ENCODE measurements at places on chromosomes 3 and 15. TPM values are rescaled to one million over a fixed set of nuclear protein-coding genes. Genes with fewer than 3 reads are reported as not detected.

DNA sequence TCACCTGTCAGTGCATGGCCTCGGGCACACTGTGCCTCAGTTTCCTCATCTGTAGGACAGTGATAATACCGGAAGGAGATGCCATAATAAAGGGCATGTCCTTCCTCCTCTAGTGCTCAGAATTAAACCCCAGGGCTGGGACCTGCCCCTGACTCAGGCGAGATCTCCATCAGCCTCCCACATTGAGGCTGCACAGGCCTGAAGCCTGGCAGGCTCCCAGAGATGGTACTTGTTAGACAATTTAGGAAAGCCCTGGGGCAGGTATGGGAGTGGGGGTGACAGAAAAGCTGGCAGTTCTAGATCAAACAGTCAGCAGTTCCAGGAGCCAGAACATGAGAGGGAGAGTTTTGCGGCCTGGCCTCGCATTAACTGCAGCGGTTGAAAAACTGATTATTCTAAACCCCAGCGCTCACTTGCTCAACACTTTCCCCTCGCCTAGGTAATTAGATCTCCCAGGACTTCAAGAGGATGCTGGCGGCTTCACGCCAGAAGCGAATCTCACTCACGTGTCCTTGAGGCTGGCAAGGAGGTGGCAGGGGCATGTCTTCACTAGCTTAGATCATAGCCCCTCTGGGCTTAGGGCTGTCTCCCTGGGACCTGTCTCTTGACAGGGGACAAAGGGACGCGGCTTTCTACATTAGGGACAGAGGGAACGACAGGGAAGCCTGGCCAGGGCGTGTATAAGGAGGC, 73.1 kb downstream of the ATP2B2 start:
- DNase-seq = no peak
- no peak overlapping the region for H3K4me3 ChIP-seq
- no peaks in the 10 kb centered on the region for H3K36me3 ChIP-seq

GRCh38 chr3:111963424-111963823, 15.4 kb upstream of the ABHD10 start:
- peaks cover 31% of the 10 kb centered on the region for H3K4me1 ChIP-seq
- no peak overlapping the region for H3K4me3 ChIP-seq
- H3K27me3 ChIP-seq = no peaks in the 10 kb centered on the region
- peaks cover 56% of the 10 kb centered on the region for H3K36me3 ChIP-seq
- H3K27ac ChIP-seq = peak overlapping the region; percentile 77

DNA sequence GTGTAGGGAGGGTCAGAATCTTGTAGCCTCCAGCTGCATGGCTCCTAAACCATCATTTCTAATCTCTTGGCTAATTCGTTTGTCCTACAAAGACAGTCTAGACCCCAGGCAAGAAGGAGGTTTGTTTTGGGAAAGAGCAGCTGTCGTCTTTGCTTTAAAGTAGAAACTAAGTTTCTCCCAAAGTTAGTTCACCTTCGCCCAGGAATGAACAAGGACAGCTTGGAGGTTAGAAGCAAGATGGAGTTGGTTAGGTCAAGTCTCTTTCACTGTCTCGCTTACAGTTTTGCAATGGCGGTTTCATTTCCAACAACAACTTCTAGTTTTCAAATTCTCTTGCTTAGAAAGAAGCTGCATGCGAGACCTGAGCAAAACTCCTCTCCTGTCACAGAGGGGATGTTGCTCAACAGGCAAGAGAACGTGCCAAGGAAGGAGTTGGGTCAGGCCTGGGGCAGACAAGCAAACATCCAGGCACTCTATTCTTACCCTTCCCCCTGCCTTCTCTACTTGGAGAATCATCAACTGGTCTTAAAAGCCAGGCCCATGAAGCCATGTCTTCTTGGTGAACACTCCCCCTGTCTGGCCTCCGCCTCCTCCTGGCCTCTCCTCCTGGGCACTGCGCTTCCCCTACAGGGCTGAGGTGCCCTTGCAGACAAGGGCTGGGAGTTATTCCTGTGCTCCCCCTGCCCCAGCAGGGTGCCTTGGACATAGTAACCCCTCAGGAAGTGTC, 57.6 kb downstream of the TMEM44 start:
- peaks cover 76% of the 10 kb centered on the region for H3K4me1 ChIP-seq
- no peak overlapping the region for H3K4me3 ChIP-seq
- no peak for DNase-seq

Gene SEMA6D
- total RNA-seq = not detected

Gene TMCO5A
- total RNA-seq = 0.35 TPM

Gene LYSMD4
- total RNA-seq = 5.7 TPM

Data from PC-9 (cell line).